ENCODE measurements at places on chromosomes 7 and 10.
A peak's percentile ranks its signal among the peaks of the same experiment; 100 is the strongest.

GRCh38 chr10:30324448-30325110, 24.5 kb downstream of the MTPAP start:
- no peak for DNase-seq

GRCh38 chr7:44980393-44981034, 1.7 kb upstream of the MYO1G start:
- DNase-seq = peak; percentile 55

GRCh38 chr10:44714451-44714850, 196.7 kb upstream of the TMEM72 start:
- no peak for DNase-seq

GRCh38 chr7:66629222-66630062, 761 bp downstream of the KCTD7 start:
- DNase-seq = no peak

DNA sequence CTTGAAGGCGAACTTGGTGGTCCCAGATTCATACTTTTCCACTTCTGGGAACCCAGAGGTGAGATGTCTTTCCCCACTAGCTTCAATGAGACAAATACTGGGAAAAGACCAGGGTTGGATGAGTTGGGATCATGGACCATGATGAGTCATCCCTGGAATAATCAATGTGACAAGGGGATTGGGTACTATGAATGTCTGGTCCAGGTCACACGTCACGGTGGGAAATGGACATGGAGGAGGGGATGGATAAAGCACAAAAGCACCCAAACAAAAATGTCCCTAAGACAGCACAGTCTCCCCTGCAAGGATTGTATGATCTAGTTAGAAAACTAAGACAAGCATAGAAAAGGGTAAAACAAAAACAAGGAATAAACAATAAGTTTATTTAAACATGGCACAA, 12.4 kb upstream of the SORBS1 start:
- no peak for DNase-seq

GRCh38 chr10:95845411-95845810, 62.4 kb upstream of the CC2D2B start:
- no peak for DNase-seq

- no peak for DNase-seq
Measured at GRCh38 chr10:123649676-123650075, 16.5 kb upstream of the GPR26 start.

GRCh38 chr10:124867304-124867703, 65.7 kb downstream of the ABRAXAS2 start:
- no peak for DNase-seq

GRCh38 chr7:105718511-105718925, 137.2 kb upstream of the EFCAB10 start:
- DNase-seq = no peak

DNA sequence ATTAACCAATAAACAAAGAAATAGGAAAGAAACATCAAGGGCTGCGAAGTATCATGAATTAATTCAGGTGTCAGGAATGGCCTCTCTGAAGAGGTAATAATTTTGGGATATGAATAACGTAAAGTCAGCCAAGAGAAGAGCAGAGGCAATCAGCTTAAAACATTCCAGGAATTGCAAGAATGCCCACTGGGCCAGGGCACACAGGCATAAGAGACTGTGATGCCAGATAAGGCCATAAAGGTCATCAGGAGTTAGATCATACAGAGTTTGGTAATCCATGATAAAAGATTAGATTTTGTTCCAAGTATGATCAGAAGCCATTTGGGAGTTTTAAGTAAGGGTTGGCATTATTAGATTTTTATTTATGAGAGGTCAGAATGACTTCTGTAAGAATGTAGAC, 53.2 kb upstream of the ABCB4 start:
- no peak for DNase-seq

DNA sequence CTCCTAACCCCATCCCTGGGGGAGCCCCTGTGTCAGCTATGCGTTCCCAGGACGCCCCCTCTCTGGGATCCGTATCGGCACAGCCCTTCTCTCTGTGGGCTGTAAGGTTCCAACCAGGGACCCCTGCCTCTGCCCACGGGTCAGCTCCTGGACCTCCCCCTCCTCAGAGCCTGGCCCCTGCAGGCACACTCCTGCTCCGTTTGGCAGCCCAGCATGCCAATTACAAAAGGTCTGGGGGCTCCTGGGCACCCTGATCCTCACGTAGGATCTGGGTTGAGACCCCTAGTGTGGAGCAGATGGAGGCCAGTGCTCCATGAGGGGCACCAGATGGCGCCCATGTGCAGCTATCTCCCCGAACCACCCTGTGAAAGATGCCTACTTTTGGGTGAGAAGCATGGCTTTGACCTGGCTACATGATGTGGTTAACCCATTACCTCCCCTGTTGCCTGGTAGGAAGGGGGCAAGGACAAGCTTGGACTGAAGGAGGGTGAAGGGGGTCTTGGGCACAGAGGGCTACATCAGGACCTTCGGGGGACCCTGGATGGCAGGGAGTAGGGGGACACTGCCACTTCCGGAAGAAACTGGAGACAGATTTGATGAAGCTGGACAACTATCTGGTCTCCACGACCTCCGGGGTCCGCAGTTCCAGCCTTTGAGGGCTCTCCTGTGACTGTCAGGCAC, 9.0 kb downstream of the TACR2 start:
- no peak for DNase-seq

DNA sequence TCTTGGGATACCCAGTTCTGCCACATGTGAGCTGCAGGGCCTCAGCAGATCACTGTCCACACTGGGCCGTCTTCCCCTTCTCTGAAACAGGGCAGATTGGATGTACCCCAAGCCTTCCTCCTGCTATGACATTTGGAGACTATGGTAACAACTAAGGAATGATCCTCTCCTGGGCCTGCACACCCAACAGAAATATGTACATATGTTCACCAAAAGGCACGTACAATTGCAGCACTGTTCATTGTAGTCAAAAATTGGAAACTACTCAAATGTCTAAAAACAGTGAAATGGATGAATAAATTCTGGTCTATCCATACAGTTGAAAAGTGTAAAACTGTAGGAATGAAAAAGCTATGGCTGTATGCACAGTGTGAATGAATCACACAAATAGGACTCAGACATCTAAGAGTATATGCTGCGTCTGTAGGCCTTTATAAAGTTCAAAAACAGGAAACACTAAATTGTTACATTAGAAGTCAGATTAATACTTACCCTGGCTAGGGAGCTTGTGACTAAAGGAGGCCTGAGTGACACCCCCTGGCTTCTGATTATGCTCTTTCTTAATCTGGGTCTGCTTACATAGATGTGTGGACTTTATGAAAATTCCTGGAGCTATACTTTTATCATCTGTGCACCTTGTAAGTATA, 16.1 kb upstream of the XPNPEP1 start:
- DNase-seq = no peak

DNA sequence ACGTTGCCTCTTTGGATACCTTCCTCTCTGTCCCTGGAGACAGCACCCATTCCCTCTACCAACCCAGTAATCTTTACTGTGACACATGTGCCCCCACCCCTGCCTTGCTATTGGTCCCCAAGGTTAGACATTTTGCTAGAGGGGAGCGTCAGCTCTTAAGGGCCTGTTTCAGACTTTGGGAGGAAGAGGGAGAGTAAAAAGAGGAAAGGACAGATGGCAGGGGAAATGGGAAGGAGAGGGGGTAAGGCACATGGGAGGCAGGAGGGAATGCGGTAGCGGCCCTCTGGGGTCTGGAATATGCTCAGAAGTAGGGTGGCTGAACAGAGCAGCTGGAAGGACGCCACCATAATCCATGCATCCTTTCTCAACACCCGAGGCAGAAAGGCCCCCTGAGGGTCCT, 12.2 kb downstream of the BLNK start:
- DNase-seq = no peak

GRCh38 chr7:66542049-66542448, 86.6 kb upstream of the KCTD7 start:
- no peak for DNase-seq

- DNase-seq = no peak
Measured at GRCh38 chr7:98174334-98175259, 36.6 kb upstream of the BHLHA15 start.

DNA sequence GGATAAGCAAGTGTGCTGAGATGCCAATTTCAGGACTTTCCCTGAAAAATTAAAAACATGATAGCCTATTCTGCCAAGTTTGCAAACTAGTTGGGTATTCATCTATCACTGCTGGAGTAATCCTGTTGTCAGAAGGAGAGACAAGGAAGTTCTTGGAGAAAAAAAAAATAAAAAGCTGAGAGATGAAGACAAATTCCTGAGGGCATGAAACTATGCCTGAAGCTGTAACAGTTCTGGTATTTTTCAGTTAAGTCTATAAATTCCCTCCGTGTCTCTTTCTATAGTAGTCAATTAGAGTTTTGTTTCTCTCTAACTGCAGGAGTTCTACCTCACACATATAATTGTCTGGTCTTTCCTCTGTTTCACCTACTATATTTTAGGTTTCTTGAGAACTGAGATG, 95.7 kb downstream of the DGKB start:
- DNase-seq = no peak

- DNase-seq = no peak
Measured at GRCh38 chr10:8181496-8182157, 127.1 kb downstream of the GATA3 start.

- no peak for DNase-seq
Measured at GRCh38 chr10:78923647-78924318, 145.0 kb upstream of the ZMIZ1 start.

- DNase-seq = no peak
Measured at GRCh38 chr7:143444785-143445184, 1.5 kb downstream of the TAS2R60 start.

DNA sequence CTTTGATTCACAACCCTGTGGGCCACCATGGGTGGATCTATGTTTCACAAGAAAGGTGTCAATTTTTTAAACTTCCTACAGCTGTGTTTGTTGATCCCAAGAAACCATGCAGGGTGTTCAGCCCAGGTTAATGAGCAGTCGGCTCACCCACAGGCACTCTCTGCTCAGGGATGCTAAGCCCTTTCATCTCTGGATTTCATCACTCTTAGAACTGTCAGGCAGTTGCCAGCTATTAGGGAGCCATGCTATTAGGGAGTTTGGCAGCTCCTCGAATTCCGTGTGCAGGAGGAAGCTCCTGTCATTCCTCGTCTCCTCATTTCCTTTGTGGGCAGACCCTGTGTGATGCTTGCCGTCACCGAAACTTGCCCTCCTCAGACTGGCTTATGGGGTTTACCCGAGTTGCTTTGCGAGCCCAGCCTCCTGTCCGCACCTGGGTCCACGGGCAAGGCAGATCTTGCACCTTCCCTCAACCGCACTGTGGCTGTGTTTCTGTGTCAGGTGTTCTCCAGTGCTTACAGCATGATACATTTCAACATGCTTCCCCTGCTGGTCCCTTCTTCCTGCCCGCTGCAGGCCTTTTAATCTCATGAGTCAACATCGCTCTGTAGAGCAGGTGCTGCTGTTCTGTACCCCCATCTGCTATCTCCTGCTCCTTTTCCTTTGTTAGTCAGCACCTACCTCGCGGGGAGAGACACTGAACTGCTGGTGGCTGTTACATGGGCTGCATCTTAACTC, 509.8 kb downstream of the SUGCT start:
- DNase-seq = no peak

- DNase-seq = no peak
Measured at GRCh38 chr7:139232904-139233303, 1.9 kb downstream of the UBN2 start.

- DNase-seq = no peak
Measured at GRCh38 chr7:71325151-71325550, 193.2 kb downstream of the GALNT17 start.

DNA sequence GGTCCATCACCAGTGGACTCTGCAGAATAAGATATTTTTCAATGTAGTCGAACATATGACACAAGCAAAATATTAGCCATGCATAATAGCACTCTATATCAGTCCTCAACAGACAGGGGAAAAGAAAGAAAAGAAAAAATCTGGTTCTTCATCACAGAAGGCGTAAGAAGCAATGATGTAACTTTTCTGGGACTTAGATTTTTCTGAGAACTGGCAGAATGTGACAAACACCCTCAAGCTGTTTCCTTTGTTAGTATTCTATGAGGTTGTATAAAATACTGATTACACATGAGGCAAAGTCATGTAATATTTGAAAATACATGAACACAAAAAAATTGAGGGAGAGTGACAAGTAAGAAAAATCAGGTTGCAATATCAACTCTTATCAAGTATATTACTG, 84.9 kb downstream of the CNOT4 start:
- DNase-seq = no peak

DNA sequence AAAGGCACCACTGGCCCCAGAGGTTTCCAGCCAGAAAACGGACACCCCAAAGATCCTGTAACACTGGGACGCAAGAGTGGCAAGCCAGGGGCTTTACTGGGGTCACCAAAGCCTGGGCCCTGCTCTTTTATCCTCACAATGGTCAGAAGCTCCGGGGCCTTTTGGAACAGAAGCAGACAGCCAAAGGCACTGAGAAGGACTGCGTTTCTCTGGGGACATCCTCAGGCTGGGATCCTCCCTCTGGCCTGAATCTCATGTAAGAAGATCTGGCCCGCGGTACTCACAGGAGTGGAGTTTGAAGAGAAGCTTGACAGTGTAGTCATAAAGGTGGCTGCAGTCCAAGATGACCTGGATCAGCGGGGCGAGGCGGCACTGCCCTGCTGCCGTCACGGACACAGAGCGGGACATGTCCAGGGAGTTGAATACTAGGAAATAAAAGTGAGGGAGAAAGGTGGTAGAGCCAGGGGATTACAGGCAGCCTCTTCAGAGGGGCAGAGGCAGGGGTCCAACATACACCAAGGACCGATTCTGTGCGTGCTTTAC, 81.4 kb downstream of the SPDYE5 start:
- DNase-seq = no peak

DNA sequence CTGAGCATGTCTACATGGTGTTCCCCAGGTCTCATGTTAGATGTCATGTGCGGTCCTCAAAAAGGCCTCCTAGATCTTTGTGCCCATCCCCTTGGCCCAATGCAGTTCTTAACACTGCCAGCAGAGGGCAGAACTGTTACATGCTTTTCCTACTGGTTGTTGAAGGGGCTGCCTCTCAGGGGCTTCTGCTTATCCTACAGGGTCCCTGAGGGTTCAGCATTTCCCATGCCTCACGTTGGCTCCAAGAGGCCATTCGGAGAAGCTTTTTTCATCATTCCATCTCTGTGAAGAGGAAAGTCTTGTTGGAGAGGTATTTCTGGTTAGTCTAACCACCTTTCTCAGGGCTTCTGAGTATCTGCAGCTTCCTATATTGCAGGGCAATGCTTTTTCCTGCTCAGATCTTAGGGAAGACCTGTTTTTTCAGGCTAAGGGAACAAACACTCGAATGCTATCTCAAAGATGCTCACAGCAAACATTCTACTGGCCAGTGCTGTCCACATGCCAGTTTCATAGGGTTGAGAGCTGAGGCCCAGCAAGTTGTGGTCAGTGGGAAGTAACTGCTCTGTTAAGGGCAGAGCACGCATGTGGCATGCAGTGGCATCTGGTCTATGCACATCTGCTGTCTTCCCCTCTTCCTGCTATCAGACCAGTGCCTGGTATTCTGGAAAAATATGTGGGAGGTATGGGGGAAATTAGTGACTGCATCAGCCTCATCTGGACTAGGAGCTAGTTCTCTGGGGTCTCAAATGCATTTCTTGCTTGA, 31.5 kb downstream of the MBL2 start:
- DNase-seq = no peak

- no peak for DNase-seq
Measured at GRCh38 chr10:114669648-114670047, 11.6 kb upstream of the ABLIM1 start.
